ENCODE measurements at places on chromosomes 2 and 18.
A peak's percentile ranks its signal among the peaks of the same experiment; 100 is the strongest.

GRCh38 chr2:237962432-237963084 lies 4.3 kb upstream of the UBE2F start:
- no peak for DNase-seq

DNA sequence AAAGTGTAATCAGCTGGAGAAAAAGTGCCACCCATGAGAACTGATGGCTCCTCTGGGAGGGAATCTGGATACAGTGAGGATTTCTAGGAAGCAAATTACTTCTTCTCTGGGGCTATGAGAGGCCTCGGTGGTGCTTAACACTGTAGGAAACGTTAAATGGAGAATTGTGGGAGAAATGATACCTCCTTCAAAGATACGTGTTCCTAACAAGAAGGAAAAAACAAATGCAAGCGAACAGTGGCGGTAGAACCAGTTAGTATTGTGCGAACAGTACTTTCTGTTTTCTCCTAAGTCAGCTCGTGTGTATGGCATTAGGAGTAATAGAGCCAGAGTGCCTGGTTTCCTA lies 587 bp upstream of the MTIF2 start:
- DNase-seq = no peak

DNA sequence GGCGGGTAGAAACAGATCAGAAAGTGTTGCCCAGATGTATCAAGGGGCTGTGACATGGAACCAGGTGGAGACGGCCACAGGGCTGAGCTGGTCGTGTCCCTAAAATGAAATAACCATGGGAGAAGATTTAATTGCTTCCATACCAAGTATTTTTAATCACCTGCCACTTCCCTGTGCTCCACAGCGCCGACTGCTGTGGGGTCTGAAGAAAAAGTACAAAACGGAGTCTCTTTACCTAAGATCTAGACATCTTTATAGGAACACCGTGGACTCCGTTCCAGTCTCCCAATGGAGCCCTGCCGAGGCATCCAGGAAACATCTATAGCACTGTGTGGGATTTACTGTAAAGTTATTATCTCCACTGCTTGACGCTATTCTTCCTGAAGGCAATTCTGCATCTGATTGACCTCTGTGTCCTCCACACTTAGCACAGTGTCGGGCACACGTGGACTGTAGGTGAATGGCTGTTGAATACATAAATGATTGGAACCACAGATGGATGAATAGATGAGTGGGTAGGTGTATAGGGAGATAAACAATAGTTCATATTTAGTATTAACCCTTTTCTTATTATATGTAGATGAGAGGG lies 21.6 kb upstream of the GYPC start:
- DNase-seq = no peak

DNA sequence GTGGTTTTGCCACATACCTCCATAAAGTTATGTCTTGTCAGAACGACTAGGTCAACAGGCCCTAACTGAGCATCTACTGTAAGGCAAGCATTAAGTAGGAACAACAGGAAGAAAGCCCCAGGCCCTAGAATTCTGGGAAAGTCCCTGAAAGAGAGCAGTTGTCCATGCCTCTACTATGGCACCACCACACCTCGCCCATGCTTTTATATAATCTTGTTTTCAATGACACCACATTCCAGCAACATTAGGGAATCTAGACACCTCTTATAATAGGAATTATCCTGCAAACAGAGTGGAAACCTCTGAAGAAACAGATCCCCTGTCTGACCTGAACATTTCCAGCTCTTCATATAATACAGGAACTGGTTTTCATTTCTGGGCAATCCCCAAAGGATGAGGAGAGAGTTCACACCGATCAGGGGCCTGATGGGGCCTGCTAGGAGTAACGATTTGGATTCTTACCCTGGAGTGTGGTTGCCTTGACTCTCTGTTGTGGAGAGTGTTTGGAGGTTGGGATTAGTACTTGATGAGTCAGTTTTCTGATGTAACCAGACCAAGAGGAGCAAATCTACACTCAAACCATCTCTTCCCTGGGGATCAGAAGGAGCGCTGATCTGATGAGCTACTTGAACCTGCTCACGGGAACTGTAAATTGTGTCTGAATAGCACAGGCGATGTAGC lies 31.9 kb upstream of the CEP68 start:
- no peak for DNase-seq

- no peak for DNase-seq
These were observed 314.0 kb upstream of the REV1 start for GRCh38 chr2:99803846-99804245.

GRCh38 chr2:240453461-240454105 lies 18.1 kb downstream of the GPC1 start:
- peak; percentile 78 for DNase-seq

DNA sequence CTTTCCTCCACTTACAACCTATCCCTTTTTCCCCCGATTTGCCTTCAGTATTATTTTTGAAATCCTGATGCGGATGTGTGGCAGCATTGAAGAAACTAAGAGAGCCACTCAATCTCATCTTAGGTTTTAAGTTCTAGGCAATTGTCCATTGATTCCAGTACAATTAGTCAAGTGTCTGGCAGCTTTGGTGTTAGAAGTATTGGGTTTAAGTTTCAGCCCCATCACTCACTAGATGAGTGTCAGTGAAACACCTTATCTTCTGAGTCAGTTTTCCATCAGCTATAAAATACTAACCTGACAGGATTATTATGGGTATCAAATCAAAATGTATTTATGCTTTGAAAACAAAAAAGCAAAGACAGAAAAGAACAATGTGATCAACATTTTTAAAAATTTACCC lies 16.8 kb upstream of the CUL3 start:
- DNase-seq = no peak

DNA sequence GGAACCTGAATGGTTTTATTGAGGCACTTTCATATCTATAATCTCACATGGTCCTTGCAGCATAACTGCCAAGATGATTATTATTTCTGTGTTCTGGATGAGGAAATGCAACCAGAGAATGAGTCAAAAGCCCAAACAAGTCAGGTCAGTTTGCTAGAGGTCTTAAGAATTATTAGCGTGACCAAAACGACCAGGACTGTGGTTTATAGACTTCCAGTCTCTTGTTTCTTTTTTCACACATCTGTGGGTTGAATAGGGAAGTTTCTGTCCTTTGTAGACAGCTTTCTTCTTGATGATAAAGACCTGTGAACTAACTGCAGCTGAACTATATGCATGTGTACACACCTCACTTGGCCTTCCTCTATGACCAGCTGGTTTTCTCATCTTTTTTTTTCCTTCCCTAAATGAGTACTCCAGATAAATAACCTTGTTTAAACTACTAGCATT lies 13.9 kb downstream of the ADAM23 start:
- DNase-seq = no peak

- no peak for DNase-seq
These were observed 4.4 kb downstream of the ARHGAP25 start for GRCh38 chr2:68738906-68739594.

DNA sequence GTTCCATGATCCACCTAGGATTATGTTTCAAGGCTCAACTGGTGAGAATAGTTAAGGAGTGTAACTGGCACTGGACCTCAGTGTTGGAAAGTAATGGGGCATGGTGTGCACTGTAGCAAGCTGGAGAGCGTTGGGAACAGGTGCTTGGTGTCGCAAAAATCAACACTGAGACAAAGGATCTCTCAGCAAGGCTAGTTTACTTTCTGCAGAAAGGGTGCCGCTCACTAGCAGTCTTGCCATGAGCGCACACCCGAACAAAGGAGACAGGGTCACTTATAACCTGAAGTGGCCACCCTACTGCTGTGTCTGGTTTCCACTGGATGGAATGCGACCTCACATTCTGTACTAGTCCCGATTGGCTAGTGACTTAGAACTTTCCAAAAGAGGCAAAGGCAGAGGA lies 133.2 kb downstream of the TMEM17 start:
- no peak for DNase-seq

GRCh38 chr2:239539083-239539775 lies 138.4 kb upstream of the HDAC4 start:
- no peak for DNase-seq

DNA sequence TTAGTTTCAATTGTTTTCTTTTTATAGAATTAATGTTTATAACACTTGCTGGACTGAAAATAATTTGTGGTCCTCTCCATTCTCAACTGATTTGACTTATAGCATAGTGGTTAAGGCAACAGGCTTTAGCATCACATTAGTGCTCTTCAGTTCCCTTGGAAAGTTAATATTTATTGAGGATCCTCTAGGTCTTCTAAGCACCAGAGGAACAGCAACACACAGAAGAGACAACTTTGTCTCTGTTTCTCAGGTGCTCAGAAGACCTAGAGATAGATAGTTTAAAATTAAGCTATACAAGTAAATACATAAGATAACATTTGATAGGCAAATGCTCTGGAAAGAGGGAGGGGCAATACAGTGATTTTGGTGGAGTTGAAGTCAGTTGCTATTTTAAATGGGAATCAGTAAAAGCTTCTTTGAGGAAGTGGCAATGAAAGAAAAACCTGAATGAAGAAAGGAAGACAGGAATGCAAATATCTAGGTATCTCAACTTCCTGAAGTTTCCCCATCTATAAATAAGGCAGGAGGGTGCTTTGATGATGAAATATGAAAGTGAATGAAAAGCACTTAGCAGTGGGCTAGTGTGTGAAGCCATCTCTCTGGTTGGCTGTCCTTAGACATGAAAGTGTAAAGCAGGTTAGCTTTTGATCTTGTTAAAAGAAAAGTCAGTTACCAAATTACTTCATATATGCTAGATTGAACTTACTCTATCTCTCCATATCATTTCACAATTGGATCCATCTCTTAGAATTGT lies 7.9 kb downstream of the NEUROD1 start:
- no peak for DNase-seq

DNA sequence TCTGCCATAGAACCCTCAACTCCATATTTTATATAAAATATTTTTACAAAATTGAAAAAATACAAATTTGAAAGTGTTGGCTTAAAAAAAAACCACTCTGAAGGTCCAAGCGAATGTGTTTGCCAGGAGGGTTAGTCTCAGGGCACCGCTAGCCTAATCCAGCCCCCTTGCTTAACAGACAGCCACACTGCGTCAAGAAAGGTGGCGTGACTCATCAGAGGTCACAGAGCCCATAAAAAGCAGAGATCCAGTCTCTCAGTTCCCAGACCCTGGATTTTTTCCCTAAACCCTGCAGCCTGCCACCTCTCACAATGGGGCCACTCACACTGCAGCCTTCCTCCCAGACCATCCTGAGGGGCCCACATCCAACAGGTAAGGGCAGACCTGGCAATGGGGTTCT lies 3.9 kb upstream of the TNS1 start:
- DNase-seq = no peak

- DNase-seq = no peak
These were observed 4.8 kb downstream of the PSMD14 start for GRCh38 chr2:161312996-161313395.

- DNase-seq = no peak
These were observed 95.0 kb upstream of the CCDC68 start for GRCh38 chr18:55054021-55054990.

GRCh38 chr2:141501752-141502151 lies 629.1 kb downstream of the LRP1B start:
- DNase-seq = no peak

GRCh38 chr2:101873543-101873942 lies 118.2 kb upstream of the IL1R2 start:
- no peak for DNase-seq

GRCh38 chr2:119008108-119008507 lies 66.1 kb downstream of the MARCO start:
- DNase-seq = no peak

- DNase-seq = no peak
These were observed 61.4 kb downstream of the PRPF40A start for GRCh38 chr2:152655880-152656279.

GRCh38 chr2:152635635-152636298 lies 81.5 kb downstream of the PRPF40A start:
- no peak for DNase-seq

DNA sequence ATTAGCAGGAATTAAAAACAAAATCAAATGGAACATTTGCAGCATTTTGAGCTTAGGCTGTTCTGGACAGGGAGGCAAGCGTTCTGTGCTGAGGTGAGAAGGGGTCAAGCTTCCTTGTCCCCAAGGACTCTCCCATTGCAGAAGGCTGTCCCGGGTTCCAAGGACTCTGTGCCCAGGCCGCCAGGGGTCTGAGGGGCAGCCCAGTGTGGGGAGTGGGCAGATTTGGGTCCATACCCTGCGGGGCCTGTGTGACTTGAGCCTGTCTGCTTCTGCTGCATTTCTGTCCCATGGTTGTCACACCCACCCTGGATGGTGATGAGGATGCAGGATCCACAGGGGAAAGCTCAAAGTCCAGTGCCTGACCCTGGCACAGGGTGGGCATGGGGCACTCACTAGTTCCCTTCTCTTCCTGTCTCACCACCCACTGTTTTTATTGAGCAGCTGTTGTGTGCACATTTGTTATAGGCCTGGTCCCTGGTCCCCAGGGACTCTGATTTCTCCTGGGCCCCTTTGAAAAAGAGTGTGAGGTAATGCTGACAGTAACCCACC lies 211.4 kb upstream of the HS6ST1 start:
- no peak for DNase-seq

GRCh38 chr2:101395545-101396315 lies 8.4 kb upstream of the CREG2 start:
- DNase-seq = no peak

- peak; percentile 84 for DNase-seq
These were observed 10.9 kb upstream of the CDH20 start for GRCh38 chr18:61322265-61322873.

DNA sequence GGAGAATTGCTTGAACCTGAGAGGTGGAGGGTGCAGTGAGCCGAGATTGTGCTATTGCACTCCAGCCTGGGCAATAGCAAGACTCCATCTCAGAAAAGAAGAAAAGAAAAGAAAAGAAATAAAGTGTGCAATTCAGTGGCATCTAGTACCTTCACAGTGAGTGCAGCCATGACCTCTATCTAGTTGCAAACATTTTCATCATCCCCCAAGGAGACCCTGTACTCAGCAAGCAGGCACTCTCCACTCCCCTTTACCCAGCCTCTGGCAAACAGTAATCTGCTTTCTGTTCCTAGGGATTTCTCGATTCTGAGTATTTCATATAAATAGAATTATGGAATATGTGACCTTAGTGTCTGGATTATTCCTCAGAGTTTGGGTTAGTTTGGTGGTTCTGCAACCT lies 130.4 kb upstream of the ARL4C start:
- DNase-seq = no peak

DNA sequence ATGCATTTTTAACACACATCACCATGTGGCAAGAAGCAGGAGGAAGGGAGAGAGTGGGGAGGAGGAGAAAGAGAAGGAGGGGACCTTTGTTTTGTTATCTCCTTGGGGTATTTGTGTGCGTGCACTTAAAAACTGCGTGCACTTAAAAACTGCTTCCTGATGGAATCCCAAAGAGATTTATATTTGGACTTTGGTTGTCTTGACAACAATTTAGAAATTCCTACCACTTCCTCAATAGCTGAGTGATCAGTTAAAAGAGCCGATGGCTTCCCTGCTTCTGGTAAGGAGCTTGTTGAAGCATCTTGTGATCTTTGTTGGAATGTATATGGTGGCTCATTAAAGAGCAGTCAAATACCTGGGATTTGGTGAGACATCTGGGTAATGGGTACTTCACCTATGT lies 4.5 kb downstream of the RAB31 start:
- no peak for DNase-seq

GRCh38 chr2:172204309-172204708 lies 101.6 kb upstream of the DLX2 start:
- no peak for DNase-seq
